Chondrocyte (in vitro differentiated cells): ENCODE measurements at places on chromosomes 3 and 15.

- peaks cover 16% of the 10 kb centered on the region for H3K4me1 ChIP-seq
- no peaks in the 10 kb centered on the region for H3K27me3 ChIP-seq
- H3K27ac ChIP-seq, result no peak overlapping the region
- no peak for DNase-seq
Observed at GRCh38 chr15:75052972-75053747, 29.8 kb downstream of the PPCDC start.

DNA sequence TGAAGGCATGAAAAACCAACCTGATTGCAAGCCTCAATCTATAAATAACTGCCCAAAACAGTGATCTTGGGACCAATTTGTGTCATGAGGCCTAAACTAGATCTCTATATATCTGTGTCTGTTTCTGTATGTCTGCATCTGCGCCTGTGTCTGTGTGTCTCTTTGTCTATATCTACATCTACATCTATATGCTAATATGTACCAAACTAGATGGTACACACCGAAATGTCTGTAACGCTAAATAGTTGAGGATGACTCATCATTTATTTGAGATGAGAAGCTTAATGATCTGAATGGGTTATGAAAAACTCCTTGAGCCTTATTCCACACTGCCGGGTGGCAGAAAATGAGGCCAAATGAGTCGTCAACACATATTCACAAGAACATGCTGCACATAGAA, 982.3 kb downstream of the ROBO2 start:
- no peak overlapping the region for H3K27ac ChIP-seq
- H3K4me1 ChIP-seq, result no peaks in the 10 kb centered on the region
- no peak for DNase-seq

DNA sequence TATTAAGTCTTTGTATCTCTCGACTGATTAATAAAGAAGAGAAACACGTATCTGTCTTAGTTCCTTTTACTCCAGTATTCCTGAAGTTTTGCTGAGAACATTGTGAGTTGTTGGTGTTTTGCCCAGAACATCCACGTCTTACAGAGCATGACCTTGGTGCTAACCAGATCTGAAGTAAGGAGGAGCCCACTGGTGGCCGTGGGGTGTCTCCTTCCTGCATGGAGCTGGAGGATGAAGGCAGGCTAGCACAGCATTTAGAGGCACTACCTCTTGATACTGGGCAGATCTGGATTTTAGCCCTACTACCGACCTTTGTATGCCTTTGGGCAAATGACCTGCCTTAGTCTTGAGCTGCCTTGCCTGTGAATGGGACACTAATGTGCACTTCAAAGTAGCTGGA, 28.9 kb upstream of the ESYT3 start:
- peaks cover 37% of the 10 kb centered on the region for H3K36me3 ChIP-seq
- H3K27ac ChIP-seq, result no peak overlapping the region
- no peaks in the 10 kb centered on the region for H3K27me3 ChIP-seq
- DNase-seq, result no peak
- no peaks in the 10 kb centered on the region for H3K4me1 ChIP-seq

DNA sequence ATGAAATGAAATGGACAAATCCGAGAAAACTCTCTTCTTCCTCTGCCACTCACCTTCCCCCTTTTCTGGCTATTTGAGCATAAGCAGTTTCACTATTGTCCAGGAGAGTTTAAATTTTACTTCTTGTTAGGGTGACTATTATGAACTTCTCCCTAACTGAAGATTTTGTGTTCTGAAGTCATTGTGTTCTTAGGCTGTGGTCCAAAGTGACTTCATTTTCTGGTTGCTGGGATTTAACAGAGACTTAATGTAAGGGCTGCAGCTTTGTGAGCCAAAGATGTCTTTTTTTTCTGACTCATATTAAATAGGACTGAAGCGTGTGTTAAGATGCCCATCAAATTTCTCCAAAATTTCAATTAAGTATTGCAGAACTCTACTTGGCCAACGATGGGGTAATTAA, 46.5 kb upstream of the FSTL1 start:
- DNase-seq, result no peak
- H3K36me3 ChIP-seq, result no peaks in the 10 kb centered on the region
- H3K27ac ChIP-seq, result peak overlapping the region; percentile 81
- no peaks in the 10 kb centered on the region for H3K27me3 ChIP-seq

DNA sequence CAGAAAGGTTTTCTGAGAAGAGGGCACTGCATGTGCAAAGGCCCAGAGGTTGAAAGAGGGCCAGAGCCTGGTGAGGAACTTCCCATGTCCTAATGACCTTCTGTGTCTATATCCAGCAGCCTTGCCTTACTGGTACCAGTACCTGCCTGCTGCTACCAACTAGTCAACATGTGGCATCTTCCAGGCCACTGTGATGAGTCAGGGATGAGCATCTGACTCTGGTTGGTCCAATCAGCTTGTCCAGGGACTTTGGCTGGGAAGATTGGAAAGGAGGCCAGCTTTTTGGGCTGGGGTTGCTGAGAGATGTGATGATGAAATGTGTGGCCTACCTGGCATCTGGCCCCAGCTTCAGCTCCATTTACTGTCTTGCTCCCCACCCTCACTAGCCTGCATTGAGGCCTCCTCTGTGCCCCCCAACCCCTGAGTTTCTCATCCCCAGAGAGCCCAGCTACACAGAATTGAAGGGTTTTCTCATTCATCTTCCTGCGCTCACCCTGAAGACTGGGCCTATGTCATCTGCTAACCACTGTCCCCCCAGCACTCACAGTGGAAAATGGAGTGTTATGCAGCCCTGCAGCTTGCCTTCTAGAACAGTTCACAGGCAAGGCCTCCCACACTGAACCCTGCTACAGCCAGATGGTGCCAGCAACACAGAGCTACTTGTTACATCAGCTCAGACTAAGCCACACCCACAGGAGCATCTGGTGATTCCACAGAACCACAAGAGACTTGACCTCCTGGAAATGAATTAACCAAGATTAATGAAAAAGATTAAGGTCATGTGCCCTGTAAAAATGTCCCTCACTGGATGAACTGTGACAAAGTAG, 1.3 kb upstream of the TWF2 start:
- H3K4me3 ChIP-seq, result peak overlapping the region; percentile 84
- no peaks in the 10 kb centered on the region for H3K36me3 ChIP-seq
- H3K4me1 ChIP-seq, result peaks cover 65% of the 10 kb centered on the region
- H3K27me3 ChIP-seq, result no peaks in the 10 kb centered on the region

- peaks cover 92% of the 10 kb centered on the region for H3K4me1 ChIP-seq
- H3K27ac ChIP-seq, result peak overlapping the region; percentile 89
- no peak for DNase-seq
- H3K36me3 ChIP-seq, result no peaks in the 10 kb centered on the region
- H3K27me3 ChIP-seq, result no peaks in the 10 kb centered on the region
- H3K4me3 ChIP-seq, result peak overlapping the region; percentile 23
Observed at GRCh38 chr3:64220161-64220914, 4.9 kb downstream of the PRICKLE2 start.

GRCh38 chr15:65936282-65936681, 67.0 kb downstream of the RAB11A start:
- H3K4me3 ChIP-seq, result no peak overlapping the region
- H3K36me3 ChIP-seq, result no peaks in the 10 kb centered on the region
- no peaks in the 10 kb centered on the region for H3K27me3 ChIP-seq
- DNase-seq, result no peak
- no peak overlapping the region for H3K27ac ChIP-seq

GRCh38 chr3:128523591-128523990, 30.6 kb upstream of the GATA2 start:
- no peaks in the 10 kb centered on the region for H3K36me3 ChIP-seq
- DNase-seq, result no peak
- H3K4me3 ChIP-seq, result no peak overlapping the region
- no peak overlapping the region for H3K27ac ChIP-seq

GRCh38 chr3:108006077-108006771, 84.6 kb downstream of the CD47 start:
- no peak for DNase-seq
- H3K36me3 ChIP-seq, result no peaks in the 10 kb centered on the region
- H3K4me1 ChIP-seq, result peaks cover 22% of the 10 kb centered on the region
- H3K4me3 ChIP-seq, result no peak overlapping the region

- H3K27ac ChIP-seq, result no peak overlapping the region
- H3K36me3 ChIP-seq, result no peaks in the 10 kb centered on the region
- no peak for DNase-seq
- no peak overlapping the region for H3K4me3 ChIP-seq
Observed at GRCh38 chr15:39451871-39452270, 129.0 kb upstream of the THBS1 start.

GRCh38 chr15:70032509-70032908, 65.2 kb downstream of the TLE3 start:
- H3K4me3 ChIP-seq, result no peak overlapping the region
- H3K27me3 ChIP-seq, result peaks cover 19% of the 10 kb centered on the region
- H3K36me3 ChIP-seq, result no peaks in the 10 kb centered on the region
- no peaks in the 10 kb centered on the region for H3K4me1 ChIP-seq

DNA sequence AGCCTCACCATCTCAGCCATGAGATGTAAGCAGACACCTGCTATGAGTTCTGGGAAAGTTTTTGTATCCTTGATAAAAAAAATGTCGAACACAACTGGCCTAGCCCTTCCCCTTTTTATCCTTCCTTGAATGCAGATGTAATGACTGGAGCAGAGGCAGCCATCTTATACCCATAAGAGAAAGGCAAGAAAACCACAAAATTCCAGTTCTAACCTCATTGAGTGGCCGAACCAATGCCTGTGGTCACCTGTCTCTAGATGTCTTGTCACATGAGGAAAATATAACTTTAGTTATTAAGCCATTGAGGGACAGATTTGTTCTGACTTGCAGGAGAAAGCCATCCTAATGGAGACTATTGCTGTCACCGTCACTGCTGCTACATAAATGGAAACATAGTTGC, 80.4 kb upstream of the SLC6A6 start:
- H3K27me3 ChIP-seq, result no peaks in the 10 kb centered on the region
- H3K4me1 ChIP-seq, result peaks cover 32% of the 10 kb centered on the region
- no peak overlapping the region for H3K27ac ChIP-seq
- peaks cover 1% of the 10 kb centered on the region for H3K36me3 ChIP-seq
- H3K4me3 ChIP-seq, result no peak overlapping the region
- DNase-seq, result no peak

DNA sequence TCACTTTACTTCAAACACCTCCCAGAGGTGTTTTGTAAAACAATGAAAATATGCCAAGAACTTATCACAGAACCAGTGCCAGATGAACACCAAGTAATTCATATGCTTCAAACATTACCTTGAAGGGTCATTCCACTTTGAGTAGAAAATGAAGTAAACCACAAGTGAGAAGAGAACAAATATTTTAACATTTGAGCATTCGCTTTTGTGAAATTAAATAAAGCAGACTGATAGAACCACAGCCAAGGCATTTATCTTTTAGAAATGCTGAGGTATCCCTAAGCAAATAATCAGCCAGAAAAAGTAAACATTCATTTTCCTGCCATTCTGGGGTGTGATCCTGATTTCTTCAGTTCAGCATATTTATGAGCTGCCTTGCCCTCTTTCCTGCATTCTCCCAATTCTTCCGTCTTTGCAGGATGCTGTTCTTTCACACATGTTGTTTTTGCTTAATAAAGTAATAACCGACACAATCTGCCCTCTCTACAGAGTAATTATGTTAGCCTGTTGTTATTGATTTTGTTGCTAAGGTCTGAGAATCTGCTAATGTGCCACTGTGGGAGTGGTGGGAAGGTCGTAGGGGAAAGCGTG, 235.6 kb upstream of the TGFBR2 start:
- H3K27me3 ChIP-seq, result no peaks in the 10 kb centered on the region
- no peaks in the 10 kb centered on the region for H3K36me3 ChIP-seq

DNA sequence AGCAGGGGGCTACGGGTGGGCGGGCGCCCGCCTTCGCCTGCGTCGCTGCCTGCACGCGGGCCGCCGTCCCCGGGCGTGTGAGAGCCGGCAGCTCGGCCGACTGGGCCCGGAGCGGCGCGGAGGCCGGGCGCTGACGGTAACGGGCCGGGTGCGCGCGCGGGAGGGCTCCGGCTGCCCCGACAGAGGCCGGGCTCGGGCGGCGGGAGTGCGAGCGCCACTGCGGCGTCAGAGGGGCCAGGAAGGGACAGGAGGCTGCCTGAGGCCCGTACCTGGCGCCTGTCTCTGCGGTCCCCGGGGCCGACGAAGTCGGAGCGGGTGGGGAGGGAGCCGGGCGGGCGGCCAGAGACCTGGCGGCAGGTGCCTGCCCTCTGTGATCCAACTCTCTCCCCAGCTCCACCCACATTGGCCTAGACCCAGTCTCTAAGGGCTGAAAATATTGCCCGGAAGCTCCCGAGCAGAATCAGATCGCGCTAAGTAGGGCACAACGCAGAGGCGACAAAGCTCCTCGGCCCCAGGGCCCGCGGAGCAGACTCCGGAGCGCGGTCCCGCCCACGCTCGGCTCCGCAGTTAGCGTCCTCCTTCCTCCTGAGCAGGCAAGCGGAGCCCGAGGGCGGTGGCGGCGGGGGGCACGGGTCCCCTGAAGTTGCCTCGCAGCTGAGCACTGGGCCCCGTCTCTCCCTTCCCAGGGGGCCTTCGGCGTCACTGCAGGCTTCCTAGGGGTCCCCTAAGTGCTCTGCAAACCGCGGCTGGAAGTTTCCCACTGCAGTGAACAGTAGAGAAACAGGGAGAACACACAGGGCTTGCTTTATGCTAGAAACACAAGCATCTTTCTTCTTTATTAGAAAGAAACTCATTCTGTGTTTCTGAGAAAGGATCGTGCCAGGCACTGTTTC, at the start of gene MAN2A2:
TSS of gene MAN2A2 (plus strand) at position 463 of the 893 bp plus-strand sequence. CDS start 906 bp downstream, outside the sequence.
- peak within 1 kb of the TSS; percentile 93 for H3K27ac ChIP-seq
- H3K4me1 ChIP-seq, result peaks cover 20% of the 10 kb centered on the region
- H3K4me3 ChIP-seq, result peak within 1 kb of the TSS; percentile 79
- H3K27me3 ChIP-seq, result no peaks in the 10 kb centered on the region

- H3K27me3 ChIP-seq, result peaks cover 2% of the 10 kb centered on the region
- DNase-seq, result no peak
- no peaks in the 10 kb centered on the region for H3K36me3 ChIP-seq
- H3K27ac ChIP-seq, result peak within 1 kb of the TSS; percentile 81
- H3K4me1 ChIP-seq, result peaks cover 53% of the 10 kb centered on the region
- peak within 1 kb of the TSS; percentile 47 for H3K4me3 ChIP-seq
Observed at GRCh38 chr15:74202452-74203401, at the start of gene STRA6. TSS of gene STRA6 (minus strand) at chr15:74202787. CDS start at chr15:74202267, 520 bp downstream.

DNA sequence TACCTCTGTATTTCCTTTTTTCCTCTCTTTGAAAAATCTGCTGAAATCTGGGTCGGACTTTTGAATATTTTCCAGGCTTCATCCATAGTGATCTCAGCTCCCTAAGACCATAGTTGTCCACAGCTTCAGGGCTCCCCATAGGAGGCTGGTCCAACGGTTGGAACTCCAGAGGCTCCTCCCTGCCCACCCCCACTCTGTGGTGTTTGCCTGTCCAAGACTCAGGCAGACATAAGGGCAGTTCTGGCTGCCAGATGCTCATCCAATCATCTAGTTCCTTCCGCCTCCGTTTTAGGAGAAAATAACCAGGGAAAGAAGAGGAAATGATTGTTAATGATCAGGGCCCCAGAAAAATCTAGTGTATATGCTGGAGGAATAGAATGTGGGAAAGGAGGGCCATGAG, 27.9 kb upstream of the PRTG start:
- no peak for DNase-seq
- H3K4me1 ChIP-seq, result no peaks in the 10 kb centered on the region
- no peaks in the 10 kb centered on the region for H3K36me3 ChIP-seq
- H3K4me3 ChIP-seq, result no peak overlapping the region

GRCh38 chr3:52866427-52866826, 30.9 kb downstream of the STIMATE start:
- H3K4me3 ChIP-seq, result no peak overlapping the region
- DNase-seq, result no peak
- peaks cover 6% of the 10 kb centered on the region for H3K36me3 ChIP-seq
- no peaks in the 10 kb centered on the region for H3K4me1 ChIP-seq
- no peak overlapping the region for H3K27ac ChIP-seq

GRCh38 chr15:39784638-39785037, 2.0 kb upstream of the FSIP1 start:
- H3K27me3 ChIP-seq, result no peaks in the 10 kb centered on the region
- peaks cover 58% of the 10 kb centered on the region for H3K4me1 ChIP-seq
- DNase-seq, result no peak
